Esophagus squamous epithelium (tissue), 5 donors: ENCODE measurements at places on chromosomes 6 and 20. TPM values are rescaled to one million over a fixed set of nuclear protein-coding genes. Genes with fewer than 3 reads are reported as not detected.

The EYA4 gene
- 1.1 TPM for total RNA-seq

The ELOVL4 gene
- total RNA-seq = 6.7 TPM

The MAFB gene
- total RNA-seq = 61.7 TPM

The DUSP15 gene
- total RNA-seq = 0.44 TPM

The MATN4 gene
- total RNA-seq = not detected

The APOM gene
- total RNA-seq = 0.67 TPM

The ENPP4 gene
- 3.7 TPM for total RNA-seq

The SAPCD1 gene
- total RNA-seq = 0.45 TPM

The TREM2 gene
- 7.3 TPM for total RNA-seq

The GPX5 gene
- total RNA-seq = not detected

GRCh38 chr20:33373735-33374605 is 27.3 kb downstream of the CDK5RAP1 start:
- DNase-seq = no peak

- DNase-seq = no peak
These were observed 133.9 kb downstream of the JPH2 start for GRCh38 chr20:44053046-44053445.

- no peak for DNase-seq
These were observed 39.5 kb downstream of the C20orf203 start for GRCh38 chr20:32634041-32634805.

DNA sequence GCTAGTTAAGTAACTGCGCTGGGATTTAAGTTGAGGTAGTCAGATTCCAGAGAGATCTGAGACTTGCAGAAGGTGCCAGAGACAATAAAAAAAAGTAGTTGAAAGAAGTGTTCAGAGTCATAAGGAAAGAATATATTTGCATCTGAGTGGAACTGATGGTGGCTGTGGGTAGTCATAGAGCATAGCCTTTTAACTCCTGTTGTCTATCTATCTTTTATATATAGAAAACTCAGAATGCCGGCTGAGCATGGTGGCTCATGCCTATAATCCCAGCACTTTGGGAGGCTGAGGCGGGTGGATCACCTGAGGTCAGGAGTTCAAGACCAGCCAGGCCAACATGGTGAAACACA is 62.0 kb downstream of the CARMIL1 start:
- no peak for DNase-seq

DNA sequence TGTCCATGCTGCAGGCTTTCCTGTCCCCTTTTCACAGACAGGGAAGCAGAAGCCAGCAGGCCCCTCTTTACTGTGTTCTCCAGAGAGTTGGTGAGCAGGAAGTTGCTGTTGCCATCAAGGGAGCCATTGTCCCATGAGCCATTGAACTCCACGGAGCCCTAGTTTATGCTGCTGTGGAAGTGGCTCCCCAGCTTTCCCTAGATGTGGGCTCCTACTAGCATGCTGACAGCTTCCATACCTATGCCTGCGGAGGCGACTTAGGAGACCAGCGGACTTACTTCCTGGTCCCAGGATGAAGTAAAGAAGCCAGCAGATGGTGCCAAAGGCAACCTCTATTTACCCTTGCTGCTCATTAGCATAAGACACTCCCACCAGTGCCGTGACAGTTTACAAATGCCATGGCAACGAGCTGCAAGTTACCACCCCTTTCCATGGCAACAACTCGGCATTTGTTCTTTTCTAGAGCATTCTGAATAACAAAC is 30.8 kb upstream of the FKBP1A start:
- DNase-seq = no peak

DNA sequence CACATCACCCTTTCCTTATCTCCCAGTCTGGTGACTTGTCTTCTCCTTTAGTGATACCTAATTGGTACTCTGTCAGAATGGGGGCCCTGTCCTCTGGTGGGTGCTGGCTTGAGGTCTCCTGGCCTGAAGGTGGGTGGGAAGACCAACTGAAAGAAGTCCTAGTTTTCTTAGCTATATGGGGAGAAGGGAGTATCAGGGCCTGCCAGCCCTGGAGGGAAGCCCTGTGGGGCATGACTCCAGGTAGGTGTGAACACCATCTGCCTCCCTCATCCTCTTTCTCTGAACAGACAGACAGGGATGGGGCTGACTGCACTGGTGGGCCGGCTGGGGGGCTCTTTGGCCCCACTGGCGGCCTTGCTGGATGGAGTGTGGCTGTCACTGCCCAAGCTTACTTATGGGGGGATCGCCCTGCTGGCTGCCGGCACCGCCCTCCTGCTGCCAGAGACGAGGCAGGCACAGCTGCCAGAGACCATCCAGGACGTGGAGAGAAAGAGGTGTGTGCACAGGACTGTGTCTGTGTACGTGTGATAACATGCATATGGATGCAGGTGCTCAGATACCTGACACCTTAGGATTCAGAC is 4.8 kb downstream of the CRIP3 start:
- DNase-seq = no peak

DNA sequence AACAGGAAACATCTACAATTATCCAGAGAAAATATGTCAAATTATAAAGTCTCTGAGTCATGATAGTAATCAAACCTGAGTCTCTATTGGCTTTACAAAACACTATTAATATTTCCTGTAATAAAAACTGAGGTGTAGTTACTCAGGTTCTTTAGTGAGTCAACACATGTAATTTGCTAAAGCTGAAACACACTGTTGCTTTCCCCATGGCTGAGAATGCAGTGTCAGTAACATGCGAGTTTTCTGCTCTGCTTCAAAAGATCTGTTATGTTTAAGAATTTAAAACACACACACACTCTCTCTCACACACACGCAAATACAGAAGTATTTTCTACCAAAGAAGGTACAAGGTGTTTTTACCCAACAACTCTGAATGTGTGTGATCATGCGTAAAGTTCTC is 38.6 kb downstream of the ATXN1 start:
- no peak for DNase-seq

DNA sequence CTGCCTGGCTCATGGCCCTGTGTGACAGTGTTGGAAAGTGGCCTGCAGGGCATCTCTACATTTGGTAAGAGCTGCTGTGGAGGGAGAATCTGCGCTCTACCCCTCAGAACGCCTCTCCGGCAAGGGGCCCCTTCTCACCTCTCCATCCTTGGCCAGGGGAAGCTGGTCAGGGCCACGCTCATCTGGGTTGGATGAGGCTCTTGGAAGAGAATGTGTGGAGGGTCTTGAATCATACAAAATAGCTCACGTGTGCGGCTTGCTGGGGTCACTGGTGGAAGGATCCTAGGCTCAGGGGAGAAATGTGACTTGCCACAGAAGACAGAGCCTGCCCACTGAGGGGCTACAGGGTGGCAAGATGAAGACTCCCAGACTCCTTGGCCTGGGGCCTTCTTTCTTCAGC is 105.0 kb downstream of the SCML4 start:
- no peak for DNase-seq

GRCh38 chr6:145863988-145864616 is 49.5 kb upstream of the FBXO30 start:
- no peak for DNase-seq

DNA sequence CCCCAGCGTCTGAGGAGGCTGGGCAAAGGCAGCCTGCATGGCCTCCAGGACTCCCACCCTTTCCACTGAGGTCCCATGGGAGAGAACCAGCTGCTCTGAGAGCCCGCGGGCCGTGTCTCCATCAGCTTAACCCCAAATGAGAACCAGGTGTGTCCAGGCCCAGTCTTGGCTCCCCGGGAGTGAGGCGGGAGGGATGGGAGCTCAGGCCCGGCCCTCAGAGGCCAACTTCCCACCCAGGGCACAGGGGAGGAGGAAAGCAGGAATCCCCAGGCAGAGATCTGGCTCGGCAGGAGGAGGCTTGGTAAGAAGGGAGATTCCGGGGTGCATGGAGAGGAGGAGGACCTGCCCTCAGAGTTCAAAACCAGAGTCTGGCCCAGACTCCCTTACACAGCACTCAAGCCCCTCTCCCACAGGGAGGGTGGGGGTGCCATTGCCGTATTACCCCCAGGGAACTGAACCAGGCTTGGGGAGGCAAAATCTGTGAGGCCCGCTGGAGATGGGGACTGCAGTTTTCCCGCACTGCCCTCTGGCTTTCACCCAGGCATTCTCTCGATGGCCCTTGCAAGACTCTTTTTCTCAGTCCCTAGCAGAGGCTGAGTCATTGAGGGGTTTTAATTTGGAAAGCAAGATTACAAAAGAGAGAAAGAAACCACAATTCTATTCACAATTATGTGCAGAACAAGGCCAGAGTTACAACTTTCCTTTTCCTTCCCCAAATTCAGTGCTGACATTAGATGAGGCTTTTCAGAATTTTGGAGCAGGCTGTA is 17.1 kb downstream of the FOXF2 start:
- no peak for DNase-seq

DNA sequence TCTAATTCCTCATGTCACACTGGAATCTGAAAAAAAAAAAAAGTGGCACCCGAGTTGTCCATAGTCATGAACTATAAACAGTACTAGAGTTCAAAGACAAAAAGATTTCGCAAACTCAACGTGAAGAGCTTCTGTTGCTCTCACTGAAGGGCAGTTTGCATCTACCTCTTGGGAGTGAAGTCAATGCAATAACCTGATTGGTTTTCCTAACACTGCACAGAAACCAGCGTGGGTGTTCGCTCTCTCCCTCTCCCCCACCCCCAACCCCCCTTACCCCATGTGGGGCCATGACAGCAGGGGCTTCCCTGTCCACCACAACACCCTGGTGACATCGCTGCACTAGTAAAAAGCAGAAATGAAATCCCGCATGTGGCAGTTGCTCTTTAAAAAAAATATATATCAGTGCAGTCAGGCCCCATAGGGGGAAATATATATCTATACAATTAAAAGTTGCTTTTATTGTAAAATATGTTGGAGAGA is 66.9 kb downstream of the GMPR start:
- DNase-seq = no peak

- DNase-seq = no peak
These were observed 477.1 kb upstream of the SPTLC3 start for GRCh38 chr20:12531626-12532025.

GRCh38 chr6:42028234-42029061 is 21.9 kb upstream of the TAF8 start:
- no peak for DNase-seq

GRCh38 chr6:153146413-153146812 is 15.3 kb upstream of the RGS17 start:
- DNase-seq = no peak

- DNase-seq = no peak
These were observed 48.4 kb upstream of the PTGIS start for GRCh38 chr20:49616154-49617007.

DNA sequence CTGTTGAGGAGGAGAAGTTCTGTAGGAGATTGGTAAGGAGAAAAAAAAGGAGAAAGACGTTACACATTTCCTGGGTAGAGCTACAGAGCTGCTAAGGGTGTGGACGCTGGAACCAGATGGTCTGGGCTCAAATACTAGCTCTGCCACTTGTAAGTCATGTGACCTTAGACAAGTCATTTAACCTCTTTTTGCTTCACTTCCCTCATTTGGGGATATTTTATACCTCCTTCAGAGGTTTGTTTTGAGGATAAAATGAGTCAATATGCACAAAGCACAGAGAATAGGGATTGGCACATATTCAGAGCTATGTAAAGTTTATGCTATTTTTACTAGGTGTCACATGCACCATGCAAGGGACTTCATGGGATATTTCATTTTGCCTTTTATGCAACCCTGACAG is 708.8 kb downstream of the DHX35 start:
- DNase-seq = no peak

DNA sequence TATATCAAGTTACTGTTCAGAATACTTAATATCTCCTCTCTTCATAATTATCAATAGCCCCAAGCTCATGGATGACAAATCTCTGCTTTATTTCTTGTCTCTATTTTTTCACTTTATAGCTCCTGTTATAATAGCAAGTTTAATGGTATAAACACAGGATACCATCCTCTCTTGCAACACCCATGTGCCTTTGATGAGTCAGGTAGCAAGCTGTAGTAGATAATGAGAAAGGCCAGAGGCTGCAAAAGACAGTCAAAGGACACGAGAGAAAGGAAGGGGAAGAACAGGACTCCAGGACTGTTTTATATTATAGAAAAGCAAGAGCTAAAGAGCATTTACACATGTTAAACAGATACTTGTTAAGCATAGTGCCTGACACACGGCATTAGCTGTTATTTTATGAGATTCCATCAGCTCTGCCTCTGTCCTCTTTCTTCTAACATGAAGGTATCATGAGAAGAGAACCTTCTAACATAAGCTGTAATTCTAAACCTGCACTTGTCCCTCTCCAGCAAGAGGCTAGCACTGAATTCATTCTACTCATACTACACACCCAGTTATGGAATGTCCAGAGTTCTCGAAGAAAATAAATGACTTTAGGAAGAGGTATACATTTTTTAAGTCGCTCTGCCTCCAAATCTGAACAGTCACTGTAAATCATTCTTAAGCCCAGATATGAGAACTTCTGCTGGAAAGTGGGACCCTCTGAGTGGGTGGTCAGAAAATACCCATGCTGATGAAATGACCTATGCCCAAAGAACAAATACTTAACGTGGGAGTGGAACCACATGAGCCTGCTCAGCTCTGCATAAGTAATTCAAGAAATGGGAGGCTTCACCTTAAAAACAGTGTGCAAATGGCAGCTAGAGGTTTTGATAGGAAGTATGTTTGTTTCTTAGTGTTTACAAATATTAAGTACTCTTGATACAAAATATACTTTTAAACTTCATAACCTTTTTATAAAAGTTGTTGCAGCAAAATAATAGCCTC is 45.0 kb downstream of the NT5E start:
- no peak for DNase-seq

DNA sequence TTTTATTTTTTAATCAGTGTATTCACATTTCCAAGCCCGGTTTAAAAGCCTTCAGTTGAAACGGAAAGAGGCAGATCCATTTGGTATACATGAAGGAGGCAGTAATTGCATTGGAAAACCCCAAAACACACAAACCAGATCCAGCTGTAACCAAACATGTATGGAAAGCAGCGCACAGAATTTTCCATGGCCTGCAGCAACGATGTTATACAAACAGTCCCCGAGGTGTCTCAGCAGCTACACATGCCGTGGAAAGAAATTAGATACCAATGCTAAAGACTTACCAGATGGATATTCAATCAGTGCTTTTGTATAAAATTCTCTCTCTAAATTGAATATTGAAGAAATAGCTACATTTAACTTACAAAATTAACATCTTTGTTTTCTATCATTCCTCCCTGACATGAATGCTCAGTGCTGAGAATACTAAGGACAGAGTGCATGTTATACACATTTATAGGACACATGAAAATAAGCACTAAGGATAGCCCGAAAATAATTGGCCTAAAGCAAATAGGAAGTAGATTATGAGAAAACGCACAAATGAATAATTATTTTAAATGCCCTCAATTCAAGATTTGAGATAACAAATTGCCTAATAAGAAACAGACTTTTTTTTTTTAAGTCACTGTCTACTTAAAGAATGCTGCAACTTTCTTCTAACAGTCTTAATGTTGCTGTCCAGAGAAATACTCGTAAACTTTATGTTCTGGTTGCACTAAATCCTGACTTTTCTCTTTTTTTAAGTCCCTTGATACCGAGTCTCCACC is 713.1 kb downstream of the HDGFL1 start:
- DNase-seq = no peak

DNA sequence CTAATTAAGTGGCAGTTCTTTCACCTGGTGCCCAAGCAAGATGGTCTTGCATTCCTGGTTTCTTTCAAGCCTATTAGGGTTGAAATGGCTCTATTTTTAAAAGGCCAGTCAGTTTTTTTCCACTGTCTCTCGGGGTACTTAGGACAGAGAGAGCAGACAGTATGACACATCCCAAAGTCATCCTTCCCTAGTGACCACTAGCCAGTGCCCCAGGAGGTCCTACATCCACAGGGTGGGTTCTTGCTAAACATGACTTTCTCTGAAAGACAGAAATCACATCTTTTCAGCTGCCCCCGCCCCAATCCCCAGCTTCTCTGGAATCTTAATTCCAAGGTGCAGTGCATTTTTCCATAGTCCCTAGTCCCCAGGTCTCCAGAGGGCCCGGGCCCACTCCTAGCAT is 192.4 kb downstream of the SLC24A3 start:
- DNase-seq = no peak
